ENCODE measurements at places on chromosomes 5 and 9.

- no peak for DNase-seq
Observed at GRCh38 chr5:35182486-35182885, 47.8 kb downstream of the PRLR start.

- DNase-seq = no peak
Observed at GRCh38 chr5:97846643-97847042, 663.6 kb upstream of the RIOK2 start.

- DNase-seq = no peak
Observed at GRCh38 chr5:139693676-139694364, 45.7 kb downstream of the CXXC5 start.

- DNase-seq = no peak
Observed at GRCh38 chr5:24059006-24059405, 551.6 kb downstream of the PRDM9 start.

DNA sequence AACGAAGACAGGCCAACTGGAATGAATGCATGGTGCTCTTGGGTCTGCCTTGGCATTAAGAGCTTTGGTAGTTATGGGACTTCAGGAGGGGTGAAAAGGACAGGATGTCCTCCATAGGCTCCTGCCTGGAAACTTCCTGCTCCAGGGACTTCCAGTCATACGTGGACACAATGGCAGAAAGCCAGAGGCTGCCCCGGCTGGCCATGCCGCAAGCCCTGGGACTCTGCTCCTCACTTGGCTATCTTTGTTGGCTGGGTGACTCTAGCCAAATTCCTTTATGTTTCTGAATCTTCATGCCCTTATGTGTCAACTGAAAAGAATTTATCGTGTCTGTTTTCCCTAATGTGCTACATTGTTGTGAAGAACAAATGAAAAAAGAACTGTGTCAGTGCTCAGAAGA, 136.9 kb downstream of the SIL1 start:
- DNase-seq = peak; percentile 42

DNA sequence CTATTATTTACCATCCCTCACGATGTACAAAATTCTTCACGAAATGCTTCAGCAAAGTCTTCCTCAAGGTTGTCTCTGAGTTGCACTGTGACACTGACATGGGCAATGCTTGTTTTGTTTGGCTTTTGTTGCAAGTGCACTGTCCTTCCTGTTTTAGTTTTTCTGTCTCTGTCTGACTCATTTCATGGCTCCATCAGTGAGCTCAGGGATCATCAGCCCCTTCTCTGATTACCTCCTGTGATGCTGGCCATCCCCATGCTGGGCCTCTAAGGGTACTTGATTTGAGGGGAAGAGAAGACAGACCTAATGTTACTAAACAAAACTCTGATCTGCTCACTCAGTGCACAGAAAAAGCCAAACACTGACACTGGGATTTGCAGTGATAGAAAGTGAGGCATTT, 37.6 kb upstream of the STX17 start:
- DNase-seq = no peak

DNA sequence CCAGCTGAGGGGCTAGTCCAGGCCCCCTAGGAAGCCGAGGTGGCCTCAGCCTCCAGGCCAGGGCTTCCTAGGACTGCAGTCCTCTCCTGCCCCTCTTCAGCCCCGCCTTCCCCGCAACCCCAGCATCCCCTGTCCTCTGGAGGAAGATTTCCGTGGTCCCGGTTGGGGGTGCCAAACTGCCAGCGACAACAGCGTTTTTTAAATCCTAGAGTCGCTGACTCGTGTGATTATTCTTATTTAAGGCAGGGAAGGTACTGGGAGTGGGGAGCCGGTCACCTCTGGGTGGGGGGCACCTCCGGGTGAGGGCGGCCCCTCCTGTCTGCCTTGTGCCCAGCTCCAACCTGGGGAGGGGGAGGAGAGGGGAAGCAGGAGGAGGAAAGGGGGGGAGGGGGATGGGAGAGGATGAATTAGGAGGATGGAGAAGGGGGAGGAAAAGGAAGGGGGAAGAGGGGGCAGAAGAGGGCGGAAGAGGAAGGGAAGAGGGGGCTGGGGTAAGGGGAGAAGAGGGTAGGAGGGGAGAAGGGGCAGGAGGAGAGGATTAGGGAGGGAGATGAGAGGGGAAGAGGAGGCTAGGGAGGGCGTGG, 173.1 kb upstream of the IER5L start:
- DNase-seq = no peak

- no peak for DNase-seq
Observed at GRCh38 chr5:159096243-159096923, 3.3 kb downstream of the EBF1 start.

DNA sequence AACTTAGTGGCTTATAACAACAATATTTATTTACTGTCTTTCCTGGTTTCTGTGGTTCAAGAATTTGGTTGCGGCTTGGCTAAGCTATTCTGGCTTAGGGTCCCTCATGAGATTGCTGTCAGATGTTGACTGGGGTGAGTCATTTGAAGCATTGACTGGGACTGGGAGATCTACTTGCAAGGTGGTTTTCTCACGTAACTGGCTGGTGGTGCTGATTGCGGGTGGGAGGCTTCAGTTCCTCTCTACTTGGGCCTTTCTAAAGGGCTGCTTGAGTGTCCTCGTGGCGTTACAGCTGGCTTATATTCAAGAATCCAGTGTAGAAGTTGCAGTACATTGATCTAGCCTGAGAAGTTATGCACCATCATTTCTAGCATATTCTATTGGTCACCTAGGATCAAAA, 218.5 kb upstream of the ELAVL2 start:
- no peak for DNase-seq

Measured in mammary epithelial cell (primary cell).